Activated CD4-positive, alpha-beta T cell treated with anti-CD3 and anti-CD28 coated beads, Interleukin-2, amount 50 U/mL, for 4 hours (primary cell): ENCODE measurements at places on chromosomes 4 and X.

GRCh38 chr4:73853246-73853704 lies at the start of gene PF4V1:
Gene PF4V1 (plus strand): TSS chr4:73853296. CDS start chr4:73853363, 67 bp downstream.
- DNase-seq: no peak

- DNase-seq: no peak
Observed at GRCh38 chrX:105109936-105110335, 110.6 kb downstream of the TEX13A start.

DNA sequence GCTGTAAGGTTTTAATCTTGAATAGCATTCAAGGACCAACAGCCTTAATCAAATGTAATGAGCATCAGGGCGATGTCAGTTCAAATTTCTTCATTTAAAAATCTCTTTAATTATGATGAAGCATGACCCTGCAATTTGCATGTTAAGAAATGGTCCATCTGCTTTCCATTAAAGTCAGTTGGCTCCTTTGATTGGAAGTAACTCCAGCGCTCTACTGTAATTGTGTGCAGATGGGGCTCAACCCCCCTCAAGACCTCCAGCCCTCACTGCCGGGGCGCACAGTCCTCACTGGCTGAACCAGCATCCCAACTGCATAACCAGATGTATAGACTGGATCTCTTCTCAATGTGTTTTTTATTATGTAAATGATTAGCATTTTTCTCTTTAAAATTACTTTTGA lies 126.9 kb downstream of the VCX3B start:
- DNase-seq: no peak

- no peak for DNase-seq
Observed at GRCh38 chrX:110966839-110967238, 129.2 kb upstream of the PAK3 start.
